ENCODE measurements at places on chromosomes 2 and 18. TPM values are rescaled to one million over a fixed set of nuclear protein-coding genes. Genes with fewer than 3 reads are reported as not detected.

DNA sequence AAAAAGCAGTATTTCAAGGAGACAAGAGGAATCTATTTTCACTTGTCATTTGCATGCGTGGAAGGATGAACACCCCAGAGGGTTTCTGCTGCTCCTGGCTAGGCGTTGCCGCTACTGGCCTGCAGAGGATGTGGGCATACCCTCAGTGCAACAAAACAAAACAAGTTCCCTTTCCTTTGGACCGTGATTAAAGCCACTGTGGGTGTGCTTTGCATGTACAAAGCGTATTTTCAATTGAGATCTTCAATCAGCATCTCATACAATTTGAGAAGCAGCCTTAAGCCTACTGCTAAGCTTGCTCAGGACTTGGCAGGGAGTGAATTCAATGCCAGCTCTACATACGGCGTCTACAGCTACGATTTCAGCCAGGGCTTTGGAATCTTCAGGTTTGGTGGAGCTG, 298.4 kb downstream of the LPIN1 start:
- no peak for DNase-seq

GRCh38 chr2:119826370-119826961, 66.7 kb downstream of the PTPN4 start:
- DNase-seq = no peak

- DNase-seq = no peak
These were observed 400.7 kb downstream of the NBAS start for GRCh38 chr2:15160201-15160991.

GRCh38 chr2:36737131-36737750, 40.7 kb downstream of the VIT start:
- DNase-seq = no peak

DNA sequence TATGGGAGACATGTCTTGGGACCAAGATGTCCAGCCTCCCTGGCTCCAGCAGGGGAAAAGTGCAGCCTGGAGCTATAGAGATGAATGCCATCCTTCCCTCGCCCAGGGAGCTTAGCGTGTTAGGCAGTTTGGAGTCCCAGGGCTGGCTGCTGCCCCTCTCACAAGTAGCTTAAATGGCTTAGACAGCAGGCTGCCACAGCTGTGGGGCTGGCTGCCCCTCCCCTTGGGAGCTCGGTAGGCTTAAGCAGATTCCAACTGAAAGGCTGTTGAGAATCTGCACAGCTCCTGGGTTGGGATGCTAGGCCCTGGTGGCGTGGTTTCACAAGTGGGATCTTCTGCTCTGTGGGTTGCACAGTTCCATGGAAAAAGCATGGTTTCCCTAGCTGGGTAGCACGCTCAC, 940.5 kb upstream of the DDX18 start:
- DNase-seq = no peak

- no peak for DNase-seq
These were observed 179.4 kb upstream of the ZFP36L2 start for GRCh38 chr2:43405829-43406228.

DNA sequence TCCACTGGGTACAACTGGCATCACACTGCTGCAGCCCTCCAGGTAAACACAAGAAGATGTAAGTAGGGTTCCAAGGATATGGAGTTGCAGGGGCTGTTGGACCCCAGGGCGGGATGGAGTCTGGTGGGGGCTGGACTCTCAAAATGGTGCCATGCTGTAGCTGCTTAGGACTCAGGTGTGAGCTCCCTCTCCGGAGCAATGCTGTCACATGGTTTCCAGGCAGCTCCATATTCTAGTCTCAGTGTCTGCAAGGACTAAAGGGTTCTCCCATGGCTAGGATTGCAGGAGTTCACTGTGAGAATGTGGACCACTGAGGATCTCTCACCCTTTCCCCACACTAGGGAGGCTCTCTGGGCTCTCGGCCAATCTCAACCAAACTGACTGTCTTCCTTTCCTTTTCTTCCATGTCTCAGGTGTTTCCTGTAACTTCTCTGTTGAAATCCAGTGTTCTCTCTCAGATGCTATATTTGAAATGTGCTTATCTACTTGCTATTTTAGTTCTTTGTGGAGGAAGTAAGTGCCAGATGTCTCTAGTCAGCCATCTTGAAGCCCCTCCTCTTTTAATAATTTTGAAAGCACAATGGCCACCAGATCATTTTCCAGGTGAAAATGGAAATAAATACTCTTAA, 57.6 kb downstream of the CCNT2 start:
- no peak for DNase-seq

- DNase-seq = no peak
These were observed 143.3 kb downstream of the MREG start for GRCh38 chr2:215870088-215870490.

DNA sequence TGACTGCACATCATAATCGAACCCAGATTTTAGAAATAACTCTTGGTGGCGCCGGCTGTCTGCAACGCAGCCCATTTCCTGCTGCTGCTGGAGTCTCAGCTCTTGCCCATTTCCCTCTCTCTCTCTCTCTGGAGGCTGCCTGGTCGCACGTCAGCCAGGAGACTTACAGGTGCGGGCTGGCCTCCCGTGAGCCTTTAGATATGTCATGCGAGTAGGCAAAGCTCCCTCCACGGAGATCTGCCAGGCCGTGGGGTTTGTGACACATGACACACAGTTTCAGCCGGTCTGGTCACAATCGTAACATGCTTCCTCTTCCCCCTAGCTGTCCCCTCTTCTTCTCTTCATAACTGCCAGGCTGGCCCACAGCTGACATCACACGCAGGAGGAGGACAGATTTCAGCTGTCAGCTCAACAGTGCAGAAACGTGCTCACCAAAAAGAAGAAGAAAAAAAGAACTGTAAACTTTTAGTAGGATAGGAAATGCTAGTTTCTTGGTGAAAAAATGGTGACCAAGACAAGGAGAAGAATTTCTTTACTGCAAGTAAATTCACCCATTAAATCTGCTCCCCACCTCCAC, 489.3 kb downstream of the ZNF516 start:
- DNase-seq = no peak

- no peak for DNase-seq
These were observed 6.2 kb upstream of the MTCL1 start for GRCh38 chr18:8699126-8699525.

DNA sequence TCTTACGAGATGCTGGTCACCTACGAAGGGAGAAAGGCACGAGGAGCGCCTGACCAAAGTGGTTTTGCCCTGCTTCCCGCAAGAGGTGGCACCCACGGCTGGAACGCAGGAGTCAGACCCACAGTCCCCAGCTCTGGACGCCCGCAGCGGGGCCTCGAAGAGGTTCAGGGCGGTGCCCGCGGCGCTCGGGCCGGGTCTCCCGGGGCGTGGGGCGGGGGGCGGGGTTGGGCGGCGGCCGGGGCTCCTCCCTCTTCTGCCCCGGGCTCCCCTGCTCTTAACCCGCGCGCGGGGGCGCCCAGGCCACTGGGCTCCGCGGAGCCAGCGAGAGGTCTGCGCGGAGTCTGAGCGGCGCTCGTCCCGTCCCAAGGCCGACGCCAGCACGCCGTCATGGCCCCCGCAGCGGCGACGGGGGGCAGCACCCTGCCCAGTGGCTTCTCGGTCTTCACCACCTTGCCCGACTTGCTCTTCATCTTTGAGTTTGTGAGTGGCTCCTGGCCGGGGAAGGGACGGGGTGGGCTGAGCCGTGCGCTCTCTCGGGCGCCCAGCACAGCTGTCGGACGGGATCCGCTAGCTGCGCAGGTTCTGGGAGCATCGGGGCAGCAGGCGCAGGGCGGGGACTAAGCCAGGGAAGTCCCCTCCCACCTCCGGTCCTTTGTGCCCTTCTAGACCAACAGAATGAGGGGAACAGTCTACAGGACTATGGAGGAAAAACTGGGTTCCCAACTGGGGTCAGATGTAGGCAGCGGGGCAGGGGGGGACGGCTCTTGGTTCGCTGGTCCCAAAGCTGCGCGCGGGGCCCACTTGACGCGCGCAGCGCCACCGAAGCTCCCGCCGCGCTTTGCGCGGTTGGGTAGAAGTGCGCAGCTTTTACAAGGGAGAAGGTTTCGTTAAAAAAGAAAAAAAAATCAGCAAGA, at the start of gene MAL:
Gene MAL (plus strand): TSS at position 303 of the 914 bp plus-strand sequence. CDS start 85 bp downstream, at position 388.
- DNase-seq = no peak

GRCh38 chr2:102155703-102156515, 13.4 kb downstream of the IL1R1 start:
- DNase-seq = no peak

- DNase-seq = no peak
These were observed 9.8 kb upstream of the DNAJC27 start for GRCh38 chr2:24981411-24982136.

DNA sequence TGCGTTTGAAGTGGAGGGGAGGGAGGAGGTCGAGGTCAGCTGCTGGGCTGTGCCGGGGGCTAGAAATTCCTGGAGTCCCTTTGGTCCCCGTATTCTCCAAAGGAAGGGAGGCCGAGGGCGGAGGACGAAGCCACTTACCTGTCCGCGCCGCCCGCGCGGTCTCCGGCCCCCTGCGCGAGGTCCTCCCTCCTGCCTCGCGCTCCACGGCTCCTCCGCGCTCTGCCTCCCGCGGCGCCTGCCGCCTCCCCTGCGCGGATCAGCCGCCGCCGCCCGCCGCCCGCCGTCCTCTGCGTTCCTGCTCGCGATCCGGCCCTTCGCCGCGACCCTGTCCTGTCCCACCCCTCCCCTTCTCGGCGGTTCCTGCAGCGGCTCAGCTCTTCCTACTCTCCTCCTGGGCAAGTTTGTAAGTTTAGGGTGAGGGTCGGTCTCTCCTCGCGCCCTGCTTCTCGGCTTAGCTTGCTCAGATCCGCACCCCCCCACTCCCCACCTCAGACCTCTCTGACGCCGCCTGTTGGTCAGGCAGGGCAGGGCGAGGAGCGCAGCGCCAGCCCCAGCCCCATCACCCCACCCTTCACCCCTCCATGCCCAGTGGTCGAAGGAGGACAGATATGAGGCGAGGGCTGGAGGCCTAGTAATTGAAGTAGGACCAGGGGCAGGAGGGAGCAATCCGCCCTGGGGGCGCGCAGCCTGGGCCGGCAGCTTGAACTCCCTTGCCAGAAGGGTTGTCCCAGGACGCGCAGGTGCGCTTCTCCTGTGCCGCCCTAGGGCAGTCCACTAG, 9.7 kb upstream of the SKOR2 start:
- no peak for DNase-seq

GRCh38 chr18:80159713-80160636, 50.9 kb downstream of the ADNP2 start:
- no peak for DNase-seq

The VSNL1 gene
- total RNA-seq = 0.13 TPM

The HOXD12 gene
- total RNA-seq = not detected

The CCDC85A gene
- total RNA-seq = 0.29 TPM

The AQP12A gene
- total RNA-seq = not detected

The NEU2 gene
- total RNA-seq = not detected

The SLC19A3 gene
- 0.07 TPM for total RNA-seq

The MOGAT1 gene
- total RNA-seq = not detected

The TFCP2L1 gene
- 5.9 TPM for total RNA-seq

The GRHL1 gene
- total RNA-seq = 6.2 TPM
